ENCODE measurements at places on chromosomes 3 and 15. TPM values are rescaled to one million over a fixed set of nuclear protein-coding genes. Genes with fewer than 3 reads are reported as not detected.

The CSNK1G1 gene
- total RNA-seq: 21.6 TPM

The CCR8 gene
- total RNA-seq: 2.5 TPM

The KLHL24 gene
- 7.9 TPM for total RNA-seq

The BLOC1S6 gene
- total RNA-seq: 54.4 TPM

The ABI3BP gene
- not detected for total RNA-seq

The ADGRG7 gene
- total RNA-seq: not detected

The XCR1 gene
- not detected for total RNA-seq

The EXOSC7 gene
- total RNA-seq: 90.0 TPM

Data from activated CD8-positive, alpha-beta memory T cell treated with anti-CD3 and anti-CD28 coated beads for 36 hours (primary cell).